CD4-positive, alpha-beta T cell treated with Interleukin-17A for 1 hour (primary cell): ENCODE measurements at places on chromosomes 12 and 14.

DNA sequence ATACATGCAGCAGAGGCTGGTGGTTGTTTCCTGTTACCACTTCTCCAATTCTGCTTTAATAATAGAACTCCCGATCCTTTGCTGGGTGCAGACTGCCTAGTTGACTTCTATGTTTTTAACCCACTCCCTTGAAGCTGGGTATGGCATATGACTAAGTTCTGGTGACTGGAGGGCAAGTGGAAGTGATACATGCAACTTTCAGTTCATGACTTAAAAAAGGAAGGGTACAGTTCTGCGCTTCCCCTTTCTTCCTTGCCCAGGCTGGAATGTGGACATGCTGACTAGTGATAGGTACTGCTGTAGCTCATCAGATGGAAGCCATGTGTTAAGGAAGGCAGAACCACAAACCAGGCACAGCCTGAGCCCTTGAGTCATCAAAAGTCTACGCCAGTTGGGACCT lies 2.4 kb upstream of the A2M start:
- peak; percentile 43 for DNase-seq

GRCh38 chr14:61950340-61950739 lies 188.1 kb downstream of the SNAPC1 start:
- DNase-seq: no peak

- DNase-seq: no peak
These were observed 43.0 kb downstream of the DDHD1 start for GRCh38 chr14:53110096-53110495.

DNA sequence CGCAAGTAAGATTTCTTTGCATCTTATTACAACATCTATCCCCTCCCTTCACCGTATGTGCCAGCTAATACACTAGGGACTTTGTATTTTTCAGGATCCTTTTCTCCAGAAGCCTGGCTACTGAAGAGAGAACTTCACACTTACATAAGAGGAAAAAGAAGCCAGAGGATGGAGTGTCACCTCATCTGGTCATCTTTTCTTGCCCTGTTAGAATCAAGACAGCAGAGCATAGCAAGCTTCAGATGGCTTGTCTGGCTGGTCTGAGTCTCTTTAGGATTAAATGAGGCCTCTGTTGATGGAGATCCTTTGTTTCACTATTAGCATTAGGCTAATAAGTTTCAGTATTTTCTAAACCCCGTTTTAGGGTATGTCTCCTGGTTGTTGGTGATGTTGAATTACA lies 14.4 kb upstream of the AACS start:
- DNase-seq: no peak

DNA sequence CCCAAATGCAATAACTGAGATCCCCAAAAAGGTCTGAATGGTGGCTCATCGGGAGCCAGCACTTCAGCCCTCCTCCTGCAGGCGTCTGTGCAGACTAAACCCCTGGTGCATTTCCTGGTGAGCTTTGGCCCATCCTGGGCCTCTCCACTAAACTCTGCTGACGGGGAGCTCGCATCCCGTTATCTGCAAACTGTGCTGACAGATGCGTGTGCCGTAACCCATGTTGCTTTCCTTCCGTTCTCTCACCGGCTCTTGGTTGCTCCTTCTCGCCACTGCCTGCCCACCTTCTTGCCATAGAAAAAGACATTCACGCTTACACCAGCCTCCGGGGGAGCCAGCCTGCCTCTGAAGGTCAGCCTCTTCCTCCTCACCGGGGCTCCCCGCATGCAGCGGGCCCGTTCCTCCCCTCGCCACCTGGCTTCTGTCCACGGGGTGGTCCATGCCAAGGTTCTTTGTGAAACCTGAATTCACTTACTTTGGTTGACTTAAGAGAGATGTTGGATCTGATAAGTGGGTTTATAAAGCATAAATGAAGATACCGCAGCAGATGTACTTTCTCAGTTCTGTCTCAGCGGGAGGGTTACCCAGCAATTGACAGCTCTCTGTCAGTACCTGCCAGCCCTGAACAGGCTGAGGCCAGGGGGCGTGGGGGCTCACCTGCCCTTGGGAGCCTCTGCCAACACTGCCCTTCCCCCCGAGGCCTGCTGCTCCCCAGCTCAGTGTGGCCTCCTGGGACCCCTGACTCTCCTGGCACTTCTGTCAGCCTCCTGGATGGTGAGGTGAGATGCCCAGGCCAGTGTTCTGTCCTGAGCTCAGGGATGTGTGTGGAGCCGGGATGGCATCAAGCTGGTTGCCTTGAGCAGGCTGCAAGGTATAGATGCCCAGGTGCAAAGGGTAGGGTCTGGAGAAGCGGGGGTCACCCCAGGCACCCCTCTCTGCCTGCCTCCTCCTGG lies 14.2 kb downstream of the ZFYVE21 start:
- no peak for DNase-seq
